ENCODE measurements at places on chromosomes 11 and 22.

GRCh38 chr22:43230971-43231723, 44.2 kb upstream of the TTLL12 start:
- no peak for DNase-seq

DNA sequence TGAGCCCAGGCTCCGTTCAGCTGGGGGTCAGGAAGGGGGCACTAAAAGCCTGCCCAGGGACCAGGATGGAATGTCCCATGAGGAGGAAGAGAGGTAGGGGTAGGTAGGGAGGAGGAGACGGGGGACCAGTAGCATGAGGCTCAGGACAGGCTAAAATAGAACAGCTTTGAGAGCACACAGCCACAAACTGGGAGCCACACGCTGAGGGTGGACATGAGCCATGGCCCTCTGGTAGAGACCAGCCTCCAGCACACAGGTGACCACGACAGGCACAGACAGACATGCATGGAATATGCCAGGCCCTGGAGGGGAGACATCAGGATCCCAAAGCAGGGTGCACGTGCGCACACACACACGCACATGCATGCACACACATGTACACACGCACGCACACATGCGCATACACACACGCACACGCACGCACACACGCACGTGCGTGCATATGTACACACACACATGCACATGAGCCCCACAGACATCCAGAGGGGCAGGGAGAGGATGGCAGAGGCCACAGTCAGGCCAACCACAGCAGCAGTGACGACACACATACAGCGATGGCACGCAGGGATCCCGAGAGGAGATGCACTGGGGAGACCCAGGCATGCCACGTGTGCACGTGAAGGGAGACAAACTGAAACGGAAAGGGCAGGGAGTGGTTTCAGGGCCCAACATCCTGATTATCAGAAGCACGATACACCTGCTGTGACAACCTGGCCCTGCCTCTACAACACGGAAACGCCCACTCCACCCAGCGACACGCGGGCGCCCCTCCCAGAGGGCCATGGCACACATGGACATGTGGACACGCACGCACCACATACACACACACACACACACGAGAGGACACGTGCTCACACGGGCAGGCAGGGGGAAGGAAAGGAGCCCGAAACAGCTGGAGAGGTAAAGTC, 25.7 kb downstream of the LRRC10B start:
- no peak for DNase-seq

GRCh38 chr11:114135737-114136151, 76.2 kb downstream of the ZBTB16 start:
- peak; percentile 59 for DNase-seq

- peak; percentile 88 for DNase-seq
Measured at GRCh38 chr22:46058091-46058420, 81.1 kb upstream of the WNT7B start.

- DNase-seq = no peak
Measured at GRCh38 chr22:32627091-32627490, 152.5 kb downstream of the FBXO7 start.

- no peak for DNase-seq
Measured at GRCh38 chr22:45239681-45240051, 1.0 kb downstream of the KIAA0930 start.

GRCh38 chr11:118979434-118979833, 7.9 kb downstream of the FOXR1 start:
- no peak for DNase-seq

DNA sequence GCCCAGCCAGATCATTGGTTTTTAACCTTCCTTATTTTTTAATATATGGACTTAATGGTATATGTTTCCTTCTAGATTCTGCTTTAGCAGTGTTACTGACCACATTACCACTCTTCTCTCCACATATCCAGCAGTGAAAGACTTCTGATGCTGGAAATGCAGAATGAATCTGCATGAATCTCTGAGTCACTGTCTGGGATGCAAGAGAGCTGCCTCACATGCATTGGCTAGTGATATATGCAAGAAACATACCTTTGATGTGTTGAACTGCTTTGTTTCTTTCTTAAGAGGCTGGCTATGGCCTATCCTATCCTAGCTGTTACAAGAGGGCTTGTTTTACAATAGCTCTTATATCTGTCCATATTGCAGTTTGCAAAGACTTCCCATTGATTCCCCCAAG, 16.6 kb upstream of the AMPD3 start:
- no peak for DNase-seq

DNA sequence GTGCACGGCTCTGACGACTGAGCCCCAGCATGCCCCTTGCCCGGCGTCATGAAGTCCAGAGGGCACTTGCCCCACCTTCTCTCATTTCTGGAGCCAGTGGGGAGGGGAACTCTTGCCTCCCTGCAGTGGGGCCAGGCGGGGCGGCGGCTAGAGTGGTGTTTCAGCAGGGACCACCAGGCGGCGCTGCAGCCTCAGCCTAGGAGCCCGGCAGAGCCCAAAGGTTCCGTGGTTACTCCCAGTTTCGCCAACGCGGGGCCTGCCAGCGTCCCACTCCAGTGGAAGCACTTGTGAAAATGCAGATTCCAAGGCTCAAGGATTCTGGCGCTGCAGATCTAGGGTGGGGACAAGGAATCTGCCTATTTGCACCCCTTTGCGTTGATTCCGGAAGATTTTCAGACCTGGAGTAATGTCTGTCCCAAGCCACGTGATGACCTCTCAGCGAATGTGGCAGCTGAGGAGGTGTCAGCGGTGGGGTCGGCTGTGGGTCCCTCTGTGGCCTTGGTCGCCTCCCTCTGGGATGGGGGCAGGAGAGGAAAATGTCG, 55.7 kb downstream of the CD82 start:
- DNase-seq = peak; percentile 37

DNA sequence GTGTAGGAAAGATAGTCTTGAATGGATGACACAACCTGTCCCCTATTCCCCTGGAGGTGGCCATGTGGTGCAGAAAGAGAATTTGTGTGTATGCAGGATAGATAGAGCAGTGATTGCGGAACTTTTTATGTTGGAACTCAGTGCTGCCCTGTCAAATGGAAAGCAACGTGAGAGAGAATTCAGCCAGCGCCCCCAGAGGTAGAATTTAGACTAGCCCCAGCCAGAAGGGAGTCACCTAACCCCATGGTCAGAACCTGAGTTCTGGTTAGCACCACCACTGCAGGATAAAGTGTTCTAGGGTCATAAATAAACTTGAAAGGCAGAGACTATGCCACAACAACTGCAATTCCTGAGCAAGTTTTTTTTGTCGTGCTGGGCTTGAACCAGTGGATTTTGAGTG, 152.9 kb upstream of the GRIA4 start:
- no peak for DNase-seq

- no peak for DNase-seq
Measured at GRCh38 chr11:88318017-88318416, 19.5 kb downstream of the CTSC start.

- DNase-seq = peak; percentile 78
Measured at GRCh38 chr11:13972043-13972910, 9.8 kb downstream of the SPON1 start.

DNA sequence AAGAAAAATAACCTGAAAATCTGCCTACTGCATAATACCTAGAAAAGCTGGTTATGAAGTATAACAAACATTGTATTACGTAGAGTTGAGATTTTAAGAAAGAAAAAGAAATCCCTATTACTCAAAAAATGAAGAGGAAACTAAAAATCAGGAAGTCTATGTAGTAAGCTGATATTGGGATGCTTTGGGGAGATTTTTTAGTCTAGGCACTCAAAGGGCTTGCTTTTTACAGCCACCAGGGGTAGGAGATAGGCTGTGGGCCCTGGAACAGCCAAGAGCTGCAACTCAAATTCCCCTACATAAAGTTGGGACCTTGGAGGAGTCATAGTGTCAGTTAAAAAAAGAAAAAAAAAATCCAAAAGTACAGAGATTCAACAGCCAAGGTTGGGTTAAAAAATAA, 90.4 kb downstream of the RELT start:
- DNase-seq = no peak

- peak; percentile 25 for DNase-seq
Measured at GRCh38 chr11:75815345-75816168, 547 bp downstream of the UVRAG start.

GRCh38 chr22:45918459-45919370, 58.2 kb downstream of the WNT7B start:
- DNase-seq = no peak

DNA sequence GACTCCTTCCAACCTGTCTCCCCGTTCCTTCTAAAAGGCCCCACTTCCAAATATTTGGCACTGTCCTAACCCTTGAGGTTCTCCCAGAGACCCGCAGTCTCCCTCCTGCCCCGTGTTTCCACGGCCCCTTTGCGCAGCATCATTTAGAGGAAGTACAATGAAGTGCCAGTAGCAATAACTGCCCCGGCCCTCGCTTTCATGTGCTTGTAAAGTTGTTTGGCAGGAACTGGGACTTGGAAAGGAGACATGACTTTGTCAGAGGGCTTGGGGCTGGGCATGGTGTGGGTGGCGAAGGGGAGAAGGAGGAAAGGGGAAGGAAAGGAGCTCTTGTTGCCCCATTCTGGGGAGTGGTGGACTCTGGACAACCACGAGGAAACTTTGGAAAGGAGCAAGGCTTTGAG, 2.6 kb downstream of the CD44 start:
- DNase-seq = no peak

DNA sequence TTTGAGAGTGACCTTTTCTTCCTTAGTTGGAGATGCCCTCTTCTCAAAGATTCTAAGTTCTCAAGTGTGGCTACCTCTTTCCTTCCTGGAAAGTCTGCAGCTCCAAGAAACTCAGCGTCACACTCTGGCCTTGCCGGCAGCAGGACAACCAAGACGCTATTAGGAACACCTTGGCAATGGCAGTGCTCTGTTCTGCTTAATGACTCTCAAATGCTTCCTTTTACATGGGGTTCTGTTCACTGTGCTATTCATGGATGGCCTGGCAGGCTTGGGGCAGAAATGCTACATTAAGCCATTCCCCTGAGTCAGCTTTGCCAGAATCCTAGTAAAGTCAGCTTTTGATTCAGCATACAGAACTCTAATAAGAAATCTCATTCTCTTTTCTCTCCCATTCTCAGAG, 25.9 kb downstream of the LARGE2 start:
- DNase-seq = no peak

- peak; percentile 38 for DNase-seq
Measured at GRCh38 chr11:312092-312816, 1.6 kb upstream of the IFITM1 start.

DNA sequence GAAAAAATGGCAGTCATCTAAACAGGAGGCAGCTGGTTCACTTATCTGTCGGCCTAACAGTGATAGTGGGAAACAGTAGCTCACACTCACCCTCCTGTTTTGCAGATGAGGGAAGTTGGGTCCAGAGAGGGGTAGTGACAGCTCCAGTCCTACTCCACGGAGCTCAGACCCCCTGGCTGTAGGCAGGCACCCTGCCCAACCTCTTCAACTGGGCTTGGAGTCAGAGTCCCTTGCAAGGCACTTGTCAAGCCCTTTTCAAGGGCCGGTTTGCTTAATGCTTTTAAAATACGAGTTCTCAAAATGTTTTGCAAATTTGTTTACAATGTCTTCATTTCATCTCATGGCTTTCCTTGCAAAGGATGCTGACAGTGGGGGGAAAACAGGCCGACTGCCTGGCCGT, 75.1 kb downstream of the BMAL1 start:
- no peak for DNase-seq

DNA sequence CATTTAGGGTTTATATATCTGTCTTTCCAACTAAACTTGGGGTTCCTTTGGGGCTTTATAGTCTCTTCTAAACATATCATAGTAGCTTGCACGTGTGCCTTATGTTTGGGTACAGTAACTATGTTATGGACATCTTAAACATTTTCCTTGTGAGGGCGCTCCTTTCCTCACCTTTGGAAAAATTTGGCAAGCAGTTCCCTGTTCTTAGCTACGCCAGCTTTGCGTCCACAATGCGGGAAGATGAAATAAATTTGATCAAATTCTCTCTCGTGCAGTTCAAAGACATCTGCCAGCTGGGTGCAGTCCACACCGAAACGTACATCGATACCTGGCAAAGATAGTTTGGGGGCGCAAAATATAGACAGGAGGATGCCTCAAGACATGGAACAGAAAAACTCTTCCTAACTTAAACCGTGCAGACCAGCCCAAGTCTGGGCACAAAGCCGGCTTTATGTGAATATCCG, 548 bp downstream of the FDXACB1 start:
- peak; percentile 1 for DNase-seq

DNA sequence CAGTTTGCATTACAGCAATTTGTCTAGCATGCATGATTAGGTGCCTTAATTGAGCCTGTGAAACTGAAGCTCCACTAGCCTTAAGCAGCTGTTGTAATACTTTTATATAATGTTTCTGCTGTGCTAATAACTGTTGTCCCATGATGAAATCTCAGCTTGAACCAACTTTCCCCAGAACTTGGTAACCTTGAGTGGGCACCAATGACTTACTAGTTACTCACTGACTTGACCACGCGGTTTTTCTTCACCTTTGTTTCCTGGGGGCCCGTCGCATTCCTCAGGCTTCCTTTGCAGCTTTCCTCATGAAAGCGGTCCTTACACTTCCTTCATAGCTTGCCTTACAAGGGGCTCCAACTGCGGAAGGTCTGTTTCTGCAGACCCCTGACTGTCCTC, 11.2 kb upstream of the GLYATL1 start:
- DNase-seq = no peak

- DNase-seq = no peak
Measured at GRCh38 chr11:86061483-86062205, 7.2 kb downstream of the PICALM start.

- DNase-seq = no peak
Measured at GRCh38 chr11:122131126-122131525, 15.1 kb upstream of the BLID start.

DNA sequence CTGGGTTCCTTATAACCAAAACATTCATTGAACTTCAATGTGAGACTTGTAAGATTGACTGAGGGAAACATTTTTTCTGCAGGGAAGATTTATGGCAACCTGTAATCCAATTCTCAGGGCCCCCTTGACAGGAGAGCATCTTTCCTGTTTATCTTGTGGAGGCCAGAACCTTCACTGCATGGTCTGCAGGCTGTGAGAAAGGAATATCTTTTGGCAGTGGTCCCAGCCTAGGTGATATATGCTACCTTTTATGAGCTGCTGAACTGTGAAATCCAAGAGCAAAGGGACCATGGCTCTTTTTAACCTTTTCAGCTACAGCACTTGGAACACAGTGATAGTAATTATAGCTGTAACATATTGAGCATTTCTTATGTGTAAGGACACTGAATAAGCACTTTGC, 590.2 kb upstream of the B3GAT1 start:
- DNase-seq = no peak

All from fibroblast of gingiva (primary cell).